Endodermal cell (in vitro differentiated cells): ENCODE measurements at places on chromosomes 5 and 9.

DNA sequence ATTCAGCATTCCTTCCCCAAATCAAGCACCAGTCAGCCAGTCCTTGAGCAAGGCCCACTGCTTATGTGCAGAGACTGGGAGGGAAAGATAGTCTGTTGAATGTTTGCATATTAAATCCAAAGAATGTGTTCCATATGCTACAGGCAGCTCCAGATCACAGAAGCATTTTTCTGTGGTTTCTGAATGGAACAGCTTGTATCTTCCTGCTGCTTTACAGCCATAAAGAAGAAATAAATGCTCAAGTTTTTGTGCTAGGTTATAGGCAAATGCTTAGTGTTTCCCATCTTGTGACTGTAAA, 310.3 kb downstream of the TRIM36 start:
- H3K4me1 ChIP-seq, result no peaks in the 10 kb centered on the region
- DNase-seq, result no peak

DNA sequence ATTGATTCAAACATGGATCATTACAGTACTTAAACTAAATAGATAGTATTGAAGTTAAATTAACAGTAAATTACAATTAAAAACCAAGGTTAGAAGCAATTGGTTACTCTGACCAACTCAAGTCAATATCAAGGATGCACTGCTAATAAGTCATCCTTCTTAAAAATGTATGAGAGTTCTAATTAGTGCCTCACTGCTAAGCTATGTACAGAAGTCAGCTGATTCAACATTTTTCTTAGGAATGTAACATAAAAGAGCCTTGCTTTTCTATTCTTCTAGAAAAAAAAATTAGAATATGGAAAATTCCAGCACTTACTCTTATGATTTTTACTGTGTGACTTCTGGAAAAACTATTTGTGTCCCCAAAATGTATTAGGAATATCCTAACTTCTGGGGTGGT, 75.7 kb upstream of the FBN2 start:
- no peaks in the 10 kb centered on the region for H3K4me1 ChIP-seq
- no peak overlapping the region for H3K4me3 ChIP-seq
- no peaks in the 10 kb centered on the region for H3K27me3 ChIP-seq
- no peak overlapping the region for H3K27ac ChIP-seq

DNA sequence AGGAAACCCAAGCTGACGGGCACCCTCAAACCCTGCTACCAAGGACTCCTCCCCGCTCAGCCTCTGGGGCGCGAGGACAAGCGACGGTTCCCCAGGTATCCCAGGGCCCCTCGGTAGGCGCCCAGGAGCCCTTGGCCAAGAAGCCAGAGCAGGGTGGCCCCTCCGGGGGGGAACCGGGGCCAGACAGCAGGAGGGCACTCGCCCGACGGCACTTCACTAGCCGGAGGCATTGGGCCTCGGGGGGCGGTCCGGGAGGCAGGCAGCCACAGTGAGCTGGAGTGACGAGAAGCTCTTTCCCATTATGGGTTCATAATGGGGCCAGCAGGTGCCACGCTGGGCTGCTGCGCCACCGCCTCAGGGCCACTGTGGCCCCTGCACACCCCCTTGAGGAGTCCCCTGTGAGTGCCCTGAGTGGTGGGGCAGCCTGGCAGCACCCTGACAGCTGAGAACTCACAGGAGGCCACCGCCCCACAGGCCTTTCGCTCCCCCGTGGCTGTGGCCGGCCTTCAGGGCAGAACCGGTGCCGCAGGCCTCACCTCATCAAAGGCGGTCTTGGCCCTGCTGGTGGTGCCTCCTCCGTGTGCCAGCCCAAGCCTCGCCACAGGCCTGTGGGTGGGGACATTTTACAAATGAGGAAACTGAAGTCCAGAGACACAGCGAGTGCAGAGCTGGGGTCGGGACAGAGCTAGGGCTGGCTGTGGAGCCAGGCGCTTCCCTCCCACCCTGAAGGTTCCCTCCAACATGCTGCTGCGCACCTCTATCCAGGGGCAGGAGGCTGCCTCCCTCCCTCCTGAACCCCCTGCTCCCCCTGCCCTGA, 68.7 kb downstream of the PSMB7 start:
- no peak overlapping the region for H3K4me3 ChIP-seq
- DNase-seq, result no peak
- H3K4me1 ChIP-seq, result no peaks in the 10 kb centered on the region
- H3K27ac ChIP-seq, result no peak overlapping the region

DNA sequence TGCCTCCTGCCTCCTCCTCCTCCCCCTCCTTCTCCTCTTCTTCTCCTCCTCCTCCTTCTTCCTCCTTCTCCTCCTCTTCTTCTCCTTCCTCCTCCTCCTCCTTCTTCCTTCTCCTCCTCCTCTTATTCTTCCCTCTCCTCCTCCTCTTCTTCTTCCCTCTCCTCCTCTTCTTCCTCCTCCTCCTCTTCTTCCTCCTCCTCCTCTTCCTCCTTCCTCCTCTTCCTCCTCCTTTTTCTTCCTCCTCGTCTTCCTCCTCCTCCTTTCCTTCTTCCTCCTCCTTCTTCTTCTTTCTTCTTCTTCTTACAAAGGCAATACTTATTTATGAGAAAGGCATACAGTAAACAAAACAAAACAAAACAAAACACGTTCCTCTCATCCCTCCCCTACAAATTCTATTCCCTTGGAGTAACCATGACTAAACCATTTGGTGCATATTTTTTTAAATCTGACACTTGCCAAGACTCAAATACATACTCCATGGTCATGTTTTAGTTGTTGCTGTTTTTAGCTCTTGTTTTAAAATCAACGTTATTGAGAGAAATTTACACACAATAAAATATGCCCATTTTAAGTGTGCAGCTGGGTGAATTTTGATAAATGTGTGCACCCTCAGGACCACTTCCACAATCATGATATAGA, 135.6 kb downstream of the FOXD1 start:
- H3K4me1 ChIP-seq, result no peaks in the 10 kb centered on the region
- no peak for DNase-seq
- no peak overlapping the region for H3K27ac ChIP-seq
- no peak overlapping the region for H3K4me3 ChIP-seq
- no peaks in the 10 kb centered on the region for H3K36me3 ChIP-seq
- peaks cover 49% of the 10 kb centered on the region for H3K27me3 ChIP-seq

- no peaks in the 10 kb centered on the region for H3K36me3 ChIP-seq
- peaks cover 6% of the 10 kb centered on the region for H3K4me1 ChIP-seq
- no peak overlapping the region for H3K27ac ChIP-seq
- peak; percentile 71 for DNase-seq
- H3K4me3 ChIP-seq, result no peak overlapping the region
These were observed 178.9 kb downstream of the MSX2 start for GRCh38 chr5:174903172-174903732.

DNA sequence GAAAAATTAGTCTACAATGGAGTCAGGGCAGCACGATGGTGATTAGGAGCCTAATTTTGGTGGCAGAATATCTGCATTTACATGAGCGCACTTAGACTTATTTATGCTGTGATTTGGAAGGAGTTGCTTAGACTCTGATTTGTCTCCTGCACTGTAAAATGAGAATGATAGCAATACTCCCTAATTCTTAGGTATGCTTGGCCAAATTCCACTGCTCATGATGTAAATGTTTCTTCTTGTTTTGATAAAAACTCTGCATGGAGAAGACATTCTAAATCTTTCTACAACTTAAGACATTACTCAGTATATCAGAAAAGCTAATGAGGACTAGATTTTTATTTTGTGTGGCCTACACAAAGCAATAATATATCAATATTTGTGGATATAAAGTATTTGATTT, 205.4 kb downstream of the CDH18 start:
- no peaks in the 10 kb centered on the region for H3K27me3 ChIP-seq
- no peak overlapping the region for H3K4me3 ChIP-seq
- no peak overlapping the region for H3K27ac ChIP-seq
- H3K36me3 ChIP-seq, result no peaks in the 10 kb centered on the region
- no peaks in the 10 kb centered on the region for H3K4me1 ChIP-seq
- no peak for DNase-seq

GRCh38 chr9:89748831-89749499, 144.2 kb downstream of the GADD45G start:
- no peak for DNase-seq
- H3K36me3 ChIP-seq, result no peaks in the 10 kb centered on the region
- H3K27ac ChIP-seq, result no peak overlapping the region
- H3K4me1 ChIP-seq, result peaks cover 2% of the 10 kb centered on the region
- H3K4me3 ChIP-seq, result no peak overlapping the region

GRCh38 chr5:13643734-13644133, 300.8 kb downstream of the DNAH5 start:
- no peaks in the 10 kb centered on the region for H3K27me3 ChIP-seq
- no peaks in the 10 kb centered on the region for H3K4me1 ChIP-seq
- H3K27ac ChIP-seq, result no peak overlapping the region

DNA sequence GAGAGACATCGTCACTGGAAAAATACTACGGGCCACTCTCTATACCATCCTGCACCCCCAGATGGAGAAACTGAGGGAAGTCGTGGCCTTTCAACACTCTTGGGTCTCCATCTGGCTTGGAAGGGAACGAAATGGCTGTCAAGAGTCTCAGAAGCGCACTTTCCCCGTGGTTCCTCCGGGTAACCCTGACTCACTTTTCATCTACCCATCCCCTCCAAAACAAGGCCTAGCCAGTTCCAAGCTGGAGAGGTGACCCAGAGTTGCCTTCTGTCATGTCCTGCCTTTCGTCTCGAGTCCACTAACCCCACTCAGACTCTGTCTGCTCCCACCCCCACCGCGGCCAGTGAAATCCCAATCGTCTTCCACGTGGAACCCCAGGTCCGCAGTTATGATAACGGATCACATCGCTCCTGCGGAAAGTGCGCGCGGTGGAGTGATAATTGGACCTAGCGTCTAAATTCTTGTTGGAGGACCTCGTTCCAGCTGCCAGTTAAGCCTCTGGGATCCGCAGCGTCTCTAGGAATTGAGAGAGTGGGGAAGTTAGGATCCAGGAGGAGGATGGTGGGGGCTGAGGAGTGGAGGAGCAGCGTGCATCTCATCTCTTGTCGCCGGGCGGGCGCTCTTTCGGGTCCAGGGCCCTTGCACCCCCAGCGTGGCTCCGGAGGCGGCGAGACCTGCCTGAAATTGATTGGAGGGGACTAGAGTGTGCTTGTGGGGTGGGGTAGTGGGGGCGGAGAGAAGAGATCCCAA, 4.6 kb downstream of the CDKN2A start:
- no peak overlapping the region for H3K27ac ChIP-seq
- H3K4me1 ChIP-seq, result no peaks in the 10 kb centered on the region
- peak; percentile 67 for DNase-seq

GRCh38 chr5:127417528-127417927, 99.9 kb upstream of the PRRC1 start:
- no peak for DNase-seq
- peaks cover 2% of the 10 kb centered on the region for H3K36me3 ChIP-seq
- no peak overlapping the region for H3K27ac ChIP-seq
- H3K4me3 ChIP-seq, result no peak overlapping the region
- H3K27me3 ChIP-seq, result no peaks in the 10 kb centered on the region
